Activated CD8-positive, alpha-beta T cell treated with anti-CD3 and anti-CD28 coated beads for 36 hours (primary cell): ENCODE measurements at places on chromosomes 5 and 9. TPM values are rescaled to one million over a fixed set of nuclear protein-coding genes. Genes with fewer than 3 reads are reported as not detected.

DNA sequence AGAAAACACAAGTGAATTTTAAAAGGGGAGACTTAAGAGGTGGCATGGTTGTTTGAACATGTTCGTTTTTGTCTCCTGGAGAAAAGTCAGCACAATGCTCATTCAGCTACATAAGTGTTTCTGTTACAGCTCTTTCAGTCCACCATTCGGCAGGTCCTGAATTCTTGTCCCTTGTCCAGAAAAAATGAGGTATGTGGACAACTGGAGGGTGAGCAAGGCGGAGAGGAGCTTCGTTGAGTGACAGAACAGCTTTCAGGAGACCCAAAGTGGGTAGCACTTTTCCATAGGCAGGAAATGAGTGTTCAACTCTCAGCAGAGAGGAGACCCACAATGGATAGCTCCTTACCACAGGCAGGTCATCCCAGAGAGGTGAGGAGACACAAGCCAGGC lies 4.9 kb downstream of the PDCD1LG2 start:
- DNase-seq: no peak
- no peak overlapping the region for H3K4me3 ChIP-seq
- peaks cover 48% of the 10 kb centered on the region for H3K4me1 ChIP-seq
- H3K27me3 ChIP-seq: no peaks in the 10 kb centered on the region
- no peak overlapping the region for H3K27ac ChIP-seq

CDH9 gene
- total RNA-seq: not detected

DAB2IP gene
- total RNA-seq: 1.5 TPM

GRXCR2 gene
- total RNA-seq: not detected

- no peaks in the 10 kb centered on the region for H3K27me3 ChIP-seq
- peak overlapping the region; percentile 97 for H3K4me3 ChIP-seq
- DNase-seq: no peak
- no peaks in the 10 kb centered on the region for H3K36me3 ChIP-seq
- peaks cover 39% of the 10 kb centered on the region for H3K4me1 ChIP-seq
These were observed 1.7 kb upstream of the CNTRL start for GRCh38 chr9:121073038-121073437.

DNA sequence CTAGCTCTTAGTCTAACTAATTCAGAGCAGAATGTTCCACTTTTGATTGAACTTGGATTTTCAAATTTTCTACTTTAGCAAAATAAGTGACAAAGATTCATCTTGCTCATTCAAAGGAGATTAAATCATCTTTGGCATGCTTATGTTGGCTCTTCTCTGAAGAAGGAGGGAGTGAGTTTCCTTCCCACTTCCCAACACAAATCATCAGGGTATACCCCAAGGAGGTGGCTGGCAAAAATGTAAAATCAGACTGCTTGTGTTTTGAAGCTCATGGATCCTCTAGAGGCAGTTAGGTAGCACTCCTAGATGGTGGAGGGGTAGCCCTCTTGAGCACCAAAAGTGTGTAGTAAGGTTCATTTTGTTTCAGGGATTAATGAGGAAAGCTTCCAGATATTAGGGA lies 343.1 kb downstream of the OSTF1 start:
- DNase-seq: no peak
- H3K4me1 ChIP-seq: no peaks in the 10 kb centered on the region
- H3K27ac ChIP-seq: no peak overlapping the region
- no peak overlapping the region for H3K4me3 ChIP-seq

FRRS1L gene
- not detected for total RNA-seq

DNA sequence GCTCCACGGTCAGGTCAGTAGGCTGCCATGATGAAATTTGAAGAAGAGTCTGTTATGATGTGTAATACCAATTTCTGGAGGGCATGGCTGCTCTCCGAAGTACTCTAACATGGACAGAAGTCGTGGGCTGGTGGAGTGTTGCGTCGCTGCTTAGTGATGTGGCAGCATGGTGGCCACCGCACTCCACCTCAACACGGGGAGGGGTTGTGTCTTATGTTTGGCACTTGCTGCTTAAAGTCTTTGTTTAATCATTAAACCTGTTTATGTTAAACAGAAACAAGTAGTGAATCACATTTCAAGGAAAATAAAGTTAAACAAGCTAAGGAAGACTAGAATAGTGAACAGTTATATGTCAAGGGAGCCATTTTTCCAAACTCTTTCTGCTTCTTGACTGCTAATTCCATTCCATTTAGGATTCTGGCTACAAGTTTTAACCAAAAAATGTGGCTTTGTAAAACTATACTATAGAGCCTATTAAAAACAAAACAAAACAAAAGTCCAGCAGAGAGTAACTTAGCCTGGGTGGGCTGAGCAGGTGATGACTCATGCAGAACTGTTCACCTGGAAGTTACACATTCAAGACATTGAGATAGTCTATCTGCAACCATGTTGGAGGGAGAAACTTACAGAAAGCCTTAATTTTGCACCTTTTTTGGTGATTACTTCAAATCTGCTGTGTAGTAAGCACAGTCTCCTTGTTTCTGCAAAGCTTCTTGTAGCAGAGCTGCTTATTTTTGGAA lies 9.5 kb downstream of the HABP4 start:
- DNase-seq: no peak
- no peaks in the 10 kb centered on the region for H3K27me3 ChIP-seq
- peaks cover 4% of the 10 kb centered on the region for H3K36me3 ChIP-seq
- H3K4me3 ChIP-seq: no peak overlapping the region
- no peak overlapping the region for H3K27ac ChIP-seq
- peaks cover 10% of the 10 kb centered on the region for H3K4me1 ChIP-seq

NPR2 gene
- total RNA-seq: 7.5 TPM

- H3K4me1 ChIP-seq: peaks cover 10% of the 10 kb centered on the region
- DNase-seq: no peak
- no peak overlapping the region for H3K4me3 ChIP-seq
- H3K27me3 ChIP-seq: no peaks in the 10 kb centered on the region
- H3K36me3 ChIP-seq: peaks cover 7% of the 10 kb centered on the region
These were observed 70.6 kb downstream of the SPIN1 start for GRCh38 chr9:88458716-88459465.

- no peaks in the 10 kb centered on the region for H3K27me3 ChIP-seq
- no peak overlapping the region for H3K27ac ChIP-seq
- peaks cover 9% of the 10 kb centered on the region for H3K4me1 ChIP-seq
- H3K36me3 ChIP-seq: peaks cover 5% of the 10 kb centered on the region
- peak; percentile 8 for DNase-seq
- no peak overlapping the region for H3K4me3 ChIP-seq
These were observed 42.6 kb downstream of the GCNT4 start for GRCh38 chr5:75009556-75010345.

- DNase-seq: peak; percentile 39
- H3K27me3 ChIP-seq: peaks cover 4% of the 10 kb centered on the region
- H3K36me3 ChIP-seq: no peaks in the 10 kb centered on the region
- H3K4me3 ChIP-seq: no peak overlapping the region
- H3K27ac ChIP-seq: no peak overlapping the region
- H3K4me1 ChIP-seq: no peaks in the 10 kb centered on the region
These were observed 64.4 kb downstream of the FAM114A2 start for GRCh38 chr5:153974131-153974812.

GRCh38 chr9:7348692-7349091 lies 450.9 kb downstream of the DMAC1 start:
- H3K36me3 ChIP-seq: no peaks in the 10 kb centered on the region
- no peak overlapping the region for H3K27ac ChIP-seq
- no peak overlapping the region for H3K4me3 ChIP-seq
- peaks cover 14% of the 10 kb centered on the region for H3K27me3 ChIP-seq
- DNase-seq: no peak

- peaks cover 35% of the 10 kb centered on the region for H3K4me1 ChIP-seq
- peak overlapping the region; percentile 89 for H3K4me3 ChIP-seq
- peak; percentile 62 for DNase-seq
- peaks cover 2% of the 10 kb centered on the region for H3K27me3 ChIP-seq
- peak overlapping the region; percentile 91 for H3K27ac ChIP-seq
These were observed 572 bp downstream of the ZDHHC21 start for GRCh38 chr9:14692470-14693250.

DNA sequence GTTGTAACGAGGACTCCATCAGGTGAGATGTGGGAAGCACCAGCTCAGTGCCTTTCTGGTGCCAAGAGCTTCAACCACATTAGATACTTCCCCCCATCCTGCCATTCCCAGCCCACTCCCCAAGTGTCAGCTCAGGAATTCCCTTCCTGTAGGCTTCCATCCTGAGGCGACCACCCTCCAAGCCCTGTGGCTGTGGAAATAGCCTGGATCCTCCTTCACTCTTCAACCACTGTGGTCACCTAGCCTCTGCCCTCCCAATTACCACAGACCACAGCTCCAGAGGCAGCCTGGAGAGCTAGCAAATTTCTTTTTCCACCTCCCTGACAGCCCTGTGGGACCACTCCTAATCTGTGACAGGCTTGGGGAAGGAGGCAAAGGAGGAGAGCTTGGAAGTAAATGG lies 219.8 kb upstream of the MAP3K1 start:
- no peak overlapping the region for H3K4me3 ChIP-seq
- H3K4me1 ChIP-seq: peaks cover 3% of the 10 kb centered on the region
- DNase-seq: no peak
- H3K27ac ChIP-seq: no peak overlapping the region
- no peaks in the 10 kb centered on the region for H3K27me3 ChIP-seq

DNA sequence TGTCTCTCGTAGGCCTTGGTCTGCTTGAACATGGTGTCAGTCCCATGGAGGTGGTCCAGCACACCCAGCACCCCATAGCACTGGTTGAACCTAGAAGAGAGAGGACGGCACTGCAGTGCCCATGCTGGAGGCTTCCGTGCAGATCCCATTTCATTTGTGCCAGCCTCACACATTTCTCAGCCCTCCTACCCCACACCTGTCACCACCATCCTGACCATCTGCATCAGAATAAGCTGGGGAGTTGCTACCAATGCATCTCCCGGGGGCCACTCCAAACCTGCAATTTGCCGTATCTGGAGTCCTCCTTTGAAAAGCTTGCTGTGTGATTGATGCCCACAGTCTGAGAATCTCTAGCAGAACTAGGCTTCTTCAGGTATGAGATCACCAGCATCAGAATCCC lies 30.0 kb downstream of the FAXDC2 start:
- H3K36me3 ChIP-seq: peaks cover 51% of the 10 kb centered on the region
- H3K27ac ChIP-seq: no peak overlapping the region
- no peak overlapping the region for H3K4me3 ChIP-seq
- no peaks in the 10 kb centered on the region for H3K27me3 ChIP-seq
- H3K4me1 ChIP-seq: peaks cover 6% of the 10 kb centered on the region
